Stimulated activated CD4-positive, alpha-beta T cell treated with anti-CD3 and anti-CD28 coated beads, Interleukin-2, amount 100 ng/mL, for 24 hours (primary cell): ENCODE measurements at places on chromosomes 7 and 10.

DNA sequence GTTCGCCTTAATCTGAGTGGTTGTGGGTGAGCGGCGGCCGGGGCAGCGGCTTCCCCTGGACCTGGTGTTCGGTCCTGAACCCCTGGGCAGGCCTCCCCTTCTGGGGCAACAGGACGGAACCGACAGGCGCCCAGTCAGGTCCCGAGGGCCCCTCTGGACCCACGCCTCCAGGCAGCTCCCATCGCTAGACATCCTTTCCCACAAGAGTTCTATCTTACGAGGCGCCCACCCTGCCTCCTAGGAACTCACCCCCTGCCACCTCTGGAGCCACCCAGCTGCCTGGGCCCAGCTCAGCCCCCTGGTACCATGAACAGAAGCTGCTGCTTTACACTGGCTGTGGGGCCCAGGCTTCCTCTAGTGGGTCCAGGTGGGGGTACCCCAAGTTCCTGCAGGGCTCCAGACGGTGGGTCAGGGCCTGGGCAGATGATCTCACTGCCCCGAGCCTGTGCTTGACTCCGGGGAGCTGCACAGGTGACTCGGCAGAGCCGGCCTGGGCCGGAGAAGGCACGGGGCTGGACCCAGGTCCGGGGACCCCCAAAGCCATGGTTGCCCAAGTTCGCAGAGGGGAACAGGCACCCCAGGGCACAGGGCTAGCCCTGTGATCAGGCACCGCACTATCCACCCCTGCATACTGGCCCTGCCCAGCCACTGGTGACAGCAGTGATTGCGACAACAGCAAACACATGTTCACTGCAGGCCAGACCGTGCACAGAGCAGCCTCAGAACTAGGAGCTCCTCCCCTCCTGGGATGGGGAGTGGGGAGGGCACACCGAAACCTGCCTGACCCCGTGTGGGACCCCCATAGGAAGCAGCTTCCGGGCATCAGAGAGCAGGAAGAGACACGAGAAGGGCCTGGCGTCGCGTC lies 180.3 kb downstream of the ELFN1 start:
- no peak for DNase-seq

DNA sequence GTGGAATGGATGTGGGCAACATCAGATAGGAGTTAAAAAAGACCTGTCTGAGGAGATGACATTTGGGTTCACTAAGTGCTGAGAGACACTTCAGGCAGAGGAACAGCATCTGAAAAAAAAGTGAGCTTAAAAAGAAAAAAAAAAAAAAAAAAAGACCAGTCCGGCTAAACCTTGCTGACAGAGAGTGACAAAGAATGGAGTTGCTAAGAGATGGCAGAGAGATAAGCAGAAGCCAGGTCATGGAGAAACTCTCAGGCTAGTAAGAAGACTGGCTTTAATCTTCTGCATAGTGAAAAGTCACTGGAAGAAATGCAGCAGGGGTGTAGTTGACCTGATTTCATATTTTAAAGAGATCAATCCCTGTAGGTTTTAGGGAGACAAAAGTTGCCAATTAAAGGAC lies 711.1 kb upstream of the SEMA3D start:
- no peak for DNase-seq

DNA sequence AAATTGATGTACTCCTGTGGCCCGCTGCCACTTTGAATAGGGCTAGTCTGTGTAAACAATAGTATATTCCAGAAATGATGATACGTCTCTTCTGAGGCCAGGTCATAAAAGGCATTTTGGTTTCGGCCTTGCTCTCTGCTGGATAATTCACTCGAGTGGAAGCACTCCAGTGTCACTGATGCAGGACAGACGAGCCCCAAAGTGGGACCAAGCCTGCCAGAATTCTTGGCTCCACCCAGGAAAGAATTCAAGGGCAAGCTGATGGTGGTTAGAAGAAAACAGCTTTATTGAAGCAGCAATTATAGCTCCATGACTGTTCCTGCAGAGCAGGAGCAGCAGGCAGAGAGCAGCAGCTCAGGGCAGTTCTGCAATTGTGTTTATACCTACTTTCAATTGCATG lies 717.6 kb downstream of the GRM8 start:
- DNase-seq: no peak

GRCh38 chr10:121919666-121920065 lies 8.2 kb downstream of the ATE1 start:
- no peak for DNase-seq

GRCh38 chr7:25694699-25695098 lies 457.3 kb upstream of the NFE2L3 start:
- no peak for DNase-seq

GRCh38 chr7:112789453-112789816 lies 758 bp downstream of the TMEM168 start:
- no peak for DNase-seq

DNA sequence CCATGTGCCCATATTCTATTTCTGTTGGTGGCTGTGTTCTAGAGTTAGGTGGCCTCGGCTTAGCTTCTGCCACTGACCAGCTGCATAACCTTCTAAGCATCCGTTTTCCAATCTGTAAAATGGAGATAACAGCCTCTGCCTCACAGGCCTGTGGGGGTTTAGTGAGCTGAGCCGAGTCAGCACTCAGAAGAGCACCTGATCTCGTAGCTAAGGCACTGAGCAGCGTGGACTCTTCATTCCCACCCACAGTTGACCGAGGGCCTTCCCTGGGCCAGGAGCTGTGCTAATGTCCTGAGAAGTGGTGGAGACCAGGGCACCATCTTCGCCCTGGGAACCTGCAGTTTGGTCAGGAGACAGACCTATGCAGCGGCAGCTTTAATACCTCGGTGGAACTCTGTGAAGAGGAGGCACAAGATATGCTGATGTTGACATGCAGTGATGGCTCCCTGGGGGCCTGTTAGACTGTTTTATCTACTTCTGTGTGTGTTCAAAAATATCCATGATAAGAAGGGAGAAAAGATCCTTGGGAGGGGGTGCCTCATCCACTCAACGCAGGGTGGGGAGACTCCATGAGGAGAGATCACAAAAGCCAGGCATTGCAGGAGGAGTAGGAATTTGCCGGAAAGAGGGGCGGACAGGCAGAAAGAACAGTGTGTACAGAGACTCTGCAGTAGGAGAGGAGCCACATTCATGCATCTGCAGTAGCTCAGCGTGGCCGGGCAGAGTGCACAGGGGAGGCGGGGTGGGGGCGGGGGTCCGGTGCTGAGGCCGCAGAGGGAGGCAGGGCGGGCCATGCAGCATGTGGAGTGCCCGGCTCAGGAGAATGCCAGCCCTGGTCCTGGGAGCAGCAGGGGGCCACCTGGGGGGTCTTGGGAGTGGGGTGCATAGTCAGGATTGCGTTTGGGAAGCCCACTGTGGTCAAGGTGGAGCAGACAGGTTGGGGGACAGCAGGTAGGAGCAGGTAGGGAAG lies 136.8 kb downstream of the C10orf105 start:
- no peak for DNase-seq

DNA sequence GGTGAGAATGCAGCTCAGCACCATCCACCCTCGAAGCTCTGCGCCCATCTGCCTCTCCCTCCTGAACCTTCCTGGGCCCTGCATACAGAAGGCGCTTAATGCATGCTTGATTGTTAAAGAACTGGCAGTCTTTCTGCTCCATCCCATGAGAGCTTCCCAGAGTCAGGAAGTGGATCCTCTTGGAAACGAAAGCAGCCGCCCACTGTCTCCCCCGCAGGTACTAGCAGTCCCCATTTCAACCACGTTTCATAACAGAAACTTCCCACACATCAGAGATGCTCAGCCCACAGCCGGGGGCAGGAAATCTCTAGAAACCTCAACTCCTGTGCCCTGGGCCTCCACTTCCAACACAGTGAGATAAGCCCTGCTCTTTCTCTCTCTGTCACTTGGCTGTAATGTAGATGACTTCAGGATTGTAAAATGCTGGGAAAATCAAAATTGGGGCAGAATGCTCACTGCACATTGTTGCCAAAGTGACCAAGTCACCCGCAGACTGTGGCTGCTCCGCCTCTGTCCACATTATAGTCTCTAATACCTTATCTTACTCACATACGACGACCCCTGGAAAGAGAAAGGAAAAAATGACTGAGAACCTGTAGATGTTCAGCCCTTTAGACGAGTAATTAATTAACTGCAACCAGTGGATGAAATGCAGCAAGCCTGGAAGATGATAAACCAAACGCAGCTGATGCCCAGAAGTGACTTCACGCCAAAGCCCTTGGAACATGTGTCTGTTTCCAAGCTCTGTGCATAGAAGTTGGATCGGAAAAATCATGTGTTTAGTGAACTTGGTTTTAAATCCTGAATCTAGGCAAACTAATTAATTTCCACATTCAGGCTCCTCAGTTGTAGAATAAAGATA lies 28.5 kb downstream of the GSDME start:
- DNase-seq: peak; percentile 36

- DNase-seq: no peak
Measured at GRCh38 chr7:36690041-36690440, 34.3 kb downstream of the AOAH start.

GRCh38 chr7:24911213-24911603 lies 68.8 kb downstream of the OSBPL3 start:
- no peak for DNase-seq

DNA sequence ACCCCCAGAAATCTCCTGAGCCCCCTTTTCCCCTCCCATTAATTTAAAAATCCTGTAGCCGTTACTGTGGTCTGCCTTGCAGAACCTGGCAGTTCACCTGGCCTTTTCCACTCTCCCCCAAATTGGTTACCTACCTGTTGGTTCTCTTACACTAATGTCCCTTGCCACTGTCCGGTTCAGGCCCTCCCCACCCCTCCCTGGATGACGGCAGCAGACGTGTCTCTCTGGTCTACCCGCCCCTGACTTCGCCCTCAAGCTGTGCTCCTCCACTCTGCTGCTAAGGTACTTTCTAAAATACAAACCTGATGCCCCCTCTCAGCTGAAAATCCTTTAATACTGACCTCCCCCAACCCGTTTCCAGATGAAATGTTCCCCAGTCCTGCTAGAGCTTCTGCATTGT lies 15.6 kb upstream of the SH3PXD2A start:
- no peak for DNase-seq

- DNase-seq: no peak
Measured at GRCh38 chr7:151930695-151931094, 25.6 kb upstream of the GALNTL5 start.

DNA sequence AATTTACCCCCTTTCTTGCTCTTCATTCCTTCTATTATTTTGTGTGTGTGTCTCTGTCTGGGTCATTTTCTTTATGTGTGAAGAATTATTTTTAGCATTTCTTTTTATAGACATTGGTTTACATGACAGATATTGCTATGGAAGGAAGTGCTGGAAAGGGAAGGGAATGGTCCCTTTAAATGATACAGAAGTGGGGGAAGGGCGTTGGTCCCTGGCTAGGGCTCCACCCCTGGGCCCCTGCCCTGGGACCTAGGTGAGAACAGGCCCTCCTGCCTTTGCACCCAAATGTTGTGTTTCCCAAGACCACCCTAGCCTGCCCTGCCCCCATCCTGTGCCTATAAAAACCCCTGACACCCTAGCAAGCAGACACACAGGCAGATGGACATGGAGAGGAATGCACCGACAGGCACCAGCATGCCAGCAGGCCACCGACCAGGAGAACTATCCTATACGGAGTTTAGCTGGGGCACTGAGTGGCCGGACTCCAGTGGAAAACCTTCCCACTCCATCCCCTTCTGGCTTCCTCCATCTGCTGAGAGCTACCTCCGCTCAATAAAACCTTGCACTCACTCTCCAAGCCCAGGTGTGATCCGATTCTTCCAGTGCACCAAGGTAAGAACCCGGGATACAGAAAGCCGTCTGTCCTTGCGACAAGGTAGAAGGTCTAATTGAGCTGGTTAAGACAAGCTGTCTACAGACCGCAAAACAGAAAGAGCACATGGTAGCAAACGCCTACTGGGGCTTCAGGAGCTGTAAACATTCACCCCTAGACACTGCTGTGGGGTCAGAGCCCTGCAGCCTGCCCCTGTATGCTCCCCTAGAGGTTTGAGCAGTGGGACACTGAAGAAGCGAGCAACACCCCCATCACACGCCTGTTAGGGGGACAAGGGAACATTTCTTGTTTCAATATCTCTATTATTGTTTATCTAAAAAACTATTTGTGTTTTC lies 515.7 kb downstream of the SORCS1 start:
- no peak for DNase-seq
